Vagina (tissue), 2 donors: ENCODE measurements at places on chromosomes 16 and 17. TPM values are rescaled to one million over a fixed set of nuclear protein-coding genes. Genes with fewer than 3 reads are reported as not detected.

The KRT39 gene
- not detected for total RNA-seq

The ZNF768 gene
- total RNA-seq: 30.7 TPM

DNA sequence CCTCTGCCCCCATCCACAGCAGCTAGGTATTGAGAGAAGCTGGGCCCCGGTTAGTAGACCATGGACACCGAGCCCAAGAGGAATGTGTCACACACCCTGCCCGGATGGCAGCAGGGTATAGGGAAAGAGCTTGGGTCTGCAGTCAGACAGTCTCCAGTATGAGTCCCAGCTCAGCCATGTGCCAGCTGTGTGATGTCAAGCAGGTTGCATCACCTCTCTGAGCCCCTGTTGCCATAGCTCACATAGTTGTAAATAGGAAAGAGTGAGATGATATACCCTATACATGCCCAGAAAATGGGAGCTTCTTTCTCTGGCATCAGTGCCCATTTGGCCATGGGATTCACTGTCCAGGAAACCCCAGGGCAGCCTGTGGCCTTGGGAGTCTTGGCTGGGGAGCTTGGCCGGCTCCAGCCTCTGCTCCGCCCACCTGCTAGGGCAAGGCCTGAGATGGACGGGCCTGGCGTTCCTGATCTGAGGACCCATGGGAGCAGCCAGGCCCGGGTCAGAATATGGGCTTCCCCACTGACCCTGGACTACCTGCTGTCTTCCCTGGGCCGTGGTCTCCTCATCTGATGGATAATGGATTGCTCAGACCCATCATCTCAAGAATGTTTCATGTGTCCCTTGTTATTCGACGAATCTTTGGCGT, 13.2 kb downstream of the CD300LG start:
- no peak for DNase-seq

GRCh38 chr17:78460951-78461798, 82.7 kb downstream of the PGS1 start:
- DNase-seq: no peak

GRCh38 chr16:12543700-12544476, 259.8 kb downstream of the CPPED1 start:
- DNase-seq: no peak

DNA sequence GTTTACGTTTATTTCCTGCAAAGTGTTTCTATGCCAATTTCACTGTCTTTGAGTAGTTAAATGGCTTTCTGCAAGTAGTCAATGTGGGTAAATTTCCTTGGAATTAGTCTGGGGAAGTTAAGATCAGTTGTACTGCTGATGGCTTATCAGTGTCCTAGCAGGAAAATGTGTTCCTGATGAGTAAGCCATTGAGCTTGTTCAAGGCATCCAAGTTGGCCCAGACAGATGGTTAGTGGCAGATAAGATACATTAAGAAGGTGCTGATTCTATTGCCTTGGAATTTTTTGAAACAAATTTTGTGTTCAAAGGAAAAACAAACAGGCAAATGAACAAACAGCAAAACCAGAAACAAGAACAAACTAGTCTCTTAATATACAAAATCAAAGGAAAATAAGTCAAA, 258.4 kb downstream of the MAP2K6 start:
- no peak for DNase-seq

DNA sequence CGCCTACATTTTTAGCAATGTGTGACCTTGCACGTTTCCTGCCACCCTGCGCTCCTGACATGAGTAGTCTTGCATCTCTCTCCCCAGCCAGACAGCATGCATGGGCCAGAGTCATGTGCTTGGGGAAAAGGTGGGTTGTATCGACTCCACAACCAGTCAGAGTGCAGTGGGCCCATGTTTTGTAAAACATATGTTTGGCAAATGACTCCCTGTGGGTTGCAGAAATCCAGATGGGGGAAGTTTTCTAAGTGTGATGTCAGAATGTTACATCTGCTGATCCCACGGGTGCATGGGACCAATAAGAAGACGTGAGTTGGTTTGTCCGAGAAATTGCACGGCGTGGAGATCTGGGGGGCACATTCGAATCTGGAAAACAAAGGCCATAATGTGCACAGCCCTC, 147.1 kb downstream of the FOXL1 start:
- no peak for DNase-seq
